ENCODE measurements at places on chromosomes 5 and 9. TPM values are rescaled to one million over a fixed set of nuclear protein-coding genes. Genes with fewer than 3 reads are reported as not detected.

PRR7 gene
- 10.0 TPM for total RNA-seq

FBP1 gene
- total RNA-seq: 2.1 TPM

GRCh38 chr5:3660630-3661029, 65.0 kb downstream of the IRX1 start:
- no peak for DNase-seq

DNA sequence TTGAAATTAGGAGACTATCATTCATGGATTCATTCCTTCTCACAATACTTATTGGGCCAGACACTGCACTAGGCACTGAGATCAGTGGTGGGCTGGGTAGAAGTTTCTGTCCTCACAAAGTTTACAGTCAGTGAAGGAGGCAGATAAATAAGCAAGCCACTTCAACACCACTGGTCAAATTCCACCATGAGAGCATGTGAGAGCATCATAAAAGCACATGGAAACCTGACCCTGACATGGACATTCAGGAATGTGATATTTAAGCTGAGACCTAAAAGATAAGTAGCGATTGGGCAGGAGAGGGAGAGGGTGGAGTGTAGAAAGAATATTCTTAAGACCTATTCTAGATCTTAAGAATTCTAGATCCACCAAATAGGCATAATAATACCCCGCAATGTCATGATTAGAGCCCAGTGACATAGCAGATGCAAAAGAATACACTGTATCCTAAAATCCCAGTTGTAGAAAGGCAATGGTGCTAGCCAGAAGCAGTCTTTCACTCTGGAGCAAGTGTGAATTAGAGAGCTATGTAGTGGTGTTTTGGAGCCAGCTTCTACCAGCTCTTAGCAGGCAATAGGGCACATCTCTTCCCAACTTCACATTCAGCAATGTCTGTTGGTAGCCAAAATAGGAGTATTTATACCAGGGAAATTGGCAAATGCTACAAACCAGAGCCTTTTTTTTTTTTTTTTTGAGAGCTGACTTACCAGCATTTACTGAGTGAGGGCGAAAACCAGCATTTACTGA, 46.4 kb downstream of the SH3RF2 start:
- DNase-seq: no peak
